ENCODE measurements at places on chromosomes 6 and 20. TPM values are rescaled to one million over a fixed set of nuclear protein-coding genes. Genes with fewer than 3 reads are reported as not detected.
A peak's percentile ranks its signal among the peaks of the same experiment; 100 is the strongest.

DNA sequence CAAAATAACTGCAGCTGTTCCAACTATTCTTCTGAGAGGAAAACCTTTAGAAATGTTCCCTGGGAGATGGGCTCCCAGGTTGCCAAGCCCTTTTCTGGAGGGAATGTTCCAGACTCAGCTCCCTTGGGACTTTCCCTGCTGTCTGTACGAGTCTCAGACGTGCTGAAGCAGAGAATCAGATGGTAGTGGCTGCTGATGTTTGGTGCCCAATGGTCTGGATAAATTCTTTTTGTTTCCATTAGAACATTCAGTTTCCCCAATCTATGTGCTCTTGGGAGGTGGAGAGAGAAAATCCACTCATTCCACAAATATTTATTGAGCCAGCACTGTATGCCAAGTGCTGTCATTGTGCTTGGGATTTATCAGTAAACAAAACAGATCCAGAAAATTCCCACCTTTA is 40.0 kb downstream of the SNHG17 start:
- peaks cover 2% of the 10 kb centered on the region for H3K27me3 ChIP-seq
- H3K27ac ChIP-seq = no peak overlapping the region
- no peaks in the 10 kb centered on the region for H3K4me1 ChIP-seq

GSTA1 gene
- total RNA-seq = not detected

MYH7B gene
- 1.0 TPM for total RNA-seq

- H3K4me3 ChIP-seq = no peak overlapping the region
- H3K27ac ChIP-seq = peak overlapping the region; percentile 58
- DNase-seq = no peak
- H3K27me3 ChIP-seq = no peaks in the 10 kb centered on the region
Observed at GRCh38 chr6:132132924-132133639, 181.9 kb upstream of the CCN2 start.

- no peak overlapping the region for H3K27ac ChIP-seq
- no peaks in the 10 kb centered on the region for H3K4me1 ChIP-seq
- H3K36me3 ChIP-seq = no peaks in the 10 kb centered on the region
- H3K27me3 ChIP-seq = no peaks in the 10 kb centered on the region
- DNase-seq = no peak
Observed at GRCh38 chr6:120954111-120954510, 380.2 kb downstream of the TBC1D32 start.

DNA sequence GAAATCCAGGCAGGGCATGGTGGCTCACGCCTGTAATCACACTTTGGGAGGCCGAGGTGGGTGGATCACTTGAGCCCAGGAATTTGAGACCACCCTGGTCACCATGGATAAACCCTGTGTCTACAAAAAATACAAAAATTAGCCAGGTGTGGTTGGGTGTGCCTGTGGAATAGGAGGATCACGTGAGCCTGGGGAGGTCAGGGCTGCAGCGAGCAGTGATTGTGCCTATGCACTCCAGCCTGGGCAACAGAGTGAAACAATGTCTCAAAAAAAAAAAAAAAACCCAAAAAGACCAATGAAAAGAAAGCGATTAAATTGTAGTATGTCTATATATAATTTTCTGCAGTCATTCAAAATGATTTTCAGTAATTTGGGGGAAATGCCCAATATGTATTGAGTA is 70.3 kb downstream of the ITCH start:
- H3K36me3 ChIP-seq = peaks cover 43% of the 10 kb centered on the region
- H3K27ac ChIP-seq = no peak overlapping the region
- no peaks in the 10 kb centered on the region for H3K27me3 ChIP-seq
- no peaks in the 10 kb centered on the region for H3K4me1 ChIP-seq
- no peak overlapping the region for H3K4me3 ChIP-seq

CD83 gene
- total RNA-seq = 54.8 TPM

DNA sequence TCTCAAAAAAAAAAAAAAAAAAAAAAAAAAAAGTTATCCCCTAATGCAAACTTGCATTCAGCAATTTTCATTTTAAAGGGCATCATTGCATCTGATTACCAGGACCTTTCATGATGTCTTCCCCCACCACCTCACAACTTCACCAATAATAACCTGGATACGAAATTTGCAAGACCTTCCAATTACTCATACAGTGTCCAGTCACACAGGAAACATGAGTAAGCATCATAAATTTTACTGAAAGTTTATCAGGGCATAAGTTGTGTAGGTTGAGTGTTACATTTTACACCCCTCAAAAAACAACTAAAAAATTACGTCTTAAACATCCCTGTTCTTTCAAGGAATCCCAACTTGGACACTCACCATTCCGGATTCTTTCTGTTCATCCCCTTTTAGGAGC is 79.1 kb upstream of the ANKEF1 start:
- H3K27ac ChIP-seq = no peak overlapping the region
- no peaks in the 10 kb centered on the region for H3K4me1 ChIP-seq
- no peak for DNase-seq
- no peaks in the 10 kb centered on the region for H3K36me3 ChIP-seq
- no peaks in the 10 kb centered on the region for H3K27me3 ChIP-seq

GRCh38 chr6:144334150-144334708 is 49.1 kb downstream of the UTRN start:
- peak; percentile 67 for DNase-seq
- peak overlapping the region; percentile 15 for H3K4me3 ChIP-seq

C6orf132 gene
- total RNA-seq = 0.14 TPM

- H3K4me3 ChIP-seq = no peak overlapping the region
- no peak for DNase-seq
- H3K27ac ChIP-seq = peak overlapping the region; percentile 10
- H3K4me1 ChIP-seq = peaks cover 54% of the 10 kb centered on the region
Observed at GRCh38 chr6:144338951-144339700, 54.0 kb downstream of the UTRN start.

PXT1 gene
- total RNA-seq = 0.28 TPM

GRCh38 chr6:125154761-125155135 is 1.2 kb downstream of the TPD52L1 start:
- H3K4me1 ChIP-seq = peaks cover 15% of the 10 kb centered on the region
- H3K36me3 ChIP-seq = no peaks in the 10 kb centered on the region
- peak overlapping the region; percentile 37 for H3K4me3 ChIP-seq
- H3K27me3 ChIP-seq = peaks cover 14% of the 10 kb centered on the region
- no peak overlapping the region for H3K27ac ChIP-seq

DNA sequence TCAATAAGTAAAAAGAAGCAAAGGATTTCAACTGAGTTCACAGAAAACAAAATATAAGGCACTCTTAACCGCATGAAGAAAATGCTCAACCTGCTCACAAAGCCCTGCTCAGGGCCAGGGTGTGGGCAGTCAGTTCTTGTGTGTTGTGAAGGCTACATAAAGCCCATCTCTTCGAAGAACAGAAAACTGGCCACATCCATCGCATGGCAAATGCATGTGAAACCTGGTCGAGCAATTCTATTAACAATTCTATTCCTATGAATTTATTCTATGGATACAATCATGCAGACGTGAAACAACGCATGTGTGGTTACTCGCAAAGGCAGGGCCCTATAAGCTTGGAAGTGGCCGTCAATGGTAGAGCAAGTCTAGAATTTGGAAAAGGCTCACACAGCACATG is 110.5 kb downstream of the PSMB1 start:
- H3K27ac ChIP-seq = peak overlapping the region; percentile 92
- no peak for DNase-seq
- peaks cover 79% of the 10 kb centered on the region for H3K4me1 ChIP-seq
- no peaks in the 10 kb centered on the region for H3K36me3 ChIP-seq

C4A gene
- total RNA-seq = 5.4 TPM

DNA sequence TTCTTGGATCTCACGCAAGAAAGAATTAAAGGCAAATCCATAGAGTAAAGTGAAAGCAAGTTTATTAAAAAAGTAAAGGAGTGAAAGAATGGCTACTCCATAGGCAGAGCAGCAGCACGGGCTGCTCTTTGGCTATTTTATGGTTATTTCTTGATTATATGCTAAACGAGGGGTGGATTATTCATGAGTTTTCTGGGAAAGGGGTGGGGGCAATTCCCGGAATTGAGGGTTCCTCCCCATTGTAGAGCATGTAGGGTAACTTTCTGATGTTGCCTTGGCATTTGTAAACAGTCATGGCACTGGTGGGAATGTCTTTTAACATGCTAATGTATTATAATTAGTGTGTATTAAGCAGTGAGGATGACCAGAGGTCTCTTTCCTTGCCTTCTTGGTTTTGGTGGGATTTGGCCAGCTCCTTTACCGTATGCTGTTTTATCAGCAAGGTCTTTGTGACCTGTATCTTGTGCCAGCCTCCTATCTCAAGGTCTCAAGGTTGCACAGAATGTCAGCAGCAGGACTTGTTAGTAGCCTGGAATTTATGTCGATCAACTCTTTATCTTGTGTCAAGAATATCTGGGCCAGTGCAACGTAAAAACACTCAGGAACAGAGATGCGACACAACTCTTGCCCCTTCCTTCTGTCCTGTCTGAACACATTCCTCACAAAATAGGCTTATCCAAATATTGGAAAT is 931.4 kb downstream of the QKI start:
- no peak overlapping the region for H3K27ac ChIP-seq
- no peaks in the 10 kb centered on the region for H3K27me3 ChIP-seq
- no peaks in the 10 kb centered on the region for H3K36me3 ChIP-seq

CALHM4 gene
- not detected for total RNA-seq

DNA sequence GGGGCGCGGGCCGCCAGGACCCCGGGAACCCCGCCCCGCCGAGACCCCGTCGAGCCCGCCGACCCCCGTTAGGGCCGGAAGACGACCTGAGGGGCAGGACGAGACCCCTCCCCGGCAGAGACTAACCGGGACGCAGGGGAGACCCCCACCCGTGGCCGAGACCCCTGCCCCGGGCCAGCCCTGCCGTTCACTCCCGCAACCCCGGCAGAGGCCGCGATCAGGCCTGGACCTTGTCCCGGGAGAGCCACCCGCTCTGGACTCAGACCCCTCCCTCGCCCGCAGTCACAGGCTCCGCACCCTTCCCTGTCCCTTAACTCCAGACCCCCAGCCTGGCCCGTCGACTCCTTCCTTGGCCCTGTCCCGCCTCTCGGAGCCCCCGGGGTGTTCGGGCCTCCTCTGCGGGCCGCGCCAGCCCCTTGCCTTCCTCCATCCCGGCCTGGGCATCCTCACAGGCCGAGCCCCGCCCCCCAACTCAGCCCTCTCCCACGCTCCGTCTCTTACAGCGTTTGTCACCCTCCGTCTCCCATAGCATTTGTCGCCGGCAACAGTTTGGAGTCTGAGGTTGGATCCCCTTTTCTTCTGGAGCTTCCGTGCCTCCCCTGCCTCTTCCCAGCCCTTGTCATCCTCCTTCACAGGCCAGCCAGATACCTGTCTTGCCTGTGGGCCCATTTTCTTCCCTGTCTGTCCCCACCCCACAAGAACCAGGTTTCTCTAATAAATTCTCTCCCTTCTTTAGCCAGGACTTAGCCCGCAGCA is 569 bp downstream of the TCEA2 start:
- peak overlapping the region; percentile 47 for H3K4me3 ChIP-seq
- no peak overlapping the region for H3K27ac ChIP-seq
- H3K27me3 ChIP-seq = no peaks in the 10 kb centered on the region
- H3K4me1 ChIP-seq = peaks cover 62% of the 10 kb centered on the region
- peak; percentile 25 for DNase-seq

DNA sequence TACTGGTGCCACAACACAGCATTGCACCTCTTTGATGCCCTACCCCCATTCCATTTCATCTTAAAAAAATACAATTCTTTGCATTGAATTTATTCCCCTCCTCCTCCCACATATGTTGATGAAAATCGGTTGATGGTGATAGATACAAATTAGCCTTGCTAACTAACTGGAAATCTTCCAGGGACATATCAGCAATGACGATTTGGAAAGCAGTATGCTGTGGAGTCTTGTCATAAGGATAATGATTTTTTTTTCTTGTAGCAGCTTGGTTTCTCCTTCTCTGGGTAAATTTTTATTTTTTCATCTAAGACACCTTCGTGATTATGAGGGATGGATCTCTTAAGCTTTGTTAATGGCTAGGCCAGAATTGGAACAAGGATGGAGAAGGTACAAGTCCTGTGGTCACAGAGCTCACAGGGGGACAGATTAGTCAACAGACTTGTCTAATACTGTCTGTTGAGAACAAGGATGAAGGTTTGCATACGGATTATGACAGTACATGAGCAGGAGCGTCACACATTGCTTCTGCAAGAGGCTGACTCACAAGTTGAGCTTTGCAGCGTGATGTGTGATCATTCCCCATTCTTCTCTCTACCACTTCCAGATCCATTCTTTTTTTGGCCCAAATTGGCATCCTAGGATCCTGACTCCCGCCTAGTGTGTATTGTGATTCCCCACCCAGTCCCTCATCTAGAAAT is 233.1 kb upstream of the FERMT1 start:
- no peaks in the 10 kb centered on the region for H3K27me3 ChIP-seq
- H3K4me3 ChIP-seq = no peak overlapping the region
- H3K36me3 ChIP-seq = no peaks in the 10 kb centered on the region
- H3K27ac ChIP-seq = no peak overlapping the region

DNA sequence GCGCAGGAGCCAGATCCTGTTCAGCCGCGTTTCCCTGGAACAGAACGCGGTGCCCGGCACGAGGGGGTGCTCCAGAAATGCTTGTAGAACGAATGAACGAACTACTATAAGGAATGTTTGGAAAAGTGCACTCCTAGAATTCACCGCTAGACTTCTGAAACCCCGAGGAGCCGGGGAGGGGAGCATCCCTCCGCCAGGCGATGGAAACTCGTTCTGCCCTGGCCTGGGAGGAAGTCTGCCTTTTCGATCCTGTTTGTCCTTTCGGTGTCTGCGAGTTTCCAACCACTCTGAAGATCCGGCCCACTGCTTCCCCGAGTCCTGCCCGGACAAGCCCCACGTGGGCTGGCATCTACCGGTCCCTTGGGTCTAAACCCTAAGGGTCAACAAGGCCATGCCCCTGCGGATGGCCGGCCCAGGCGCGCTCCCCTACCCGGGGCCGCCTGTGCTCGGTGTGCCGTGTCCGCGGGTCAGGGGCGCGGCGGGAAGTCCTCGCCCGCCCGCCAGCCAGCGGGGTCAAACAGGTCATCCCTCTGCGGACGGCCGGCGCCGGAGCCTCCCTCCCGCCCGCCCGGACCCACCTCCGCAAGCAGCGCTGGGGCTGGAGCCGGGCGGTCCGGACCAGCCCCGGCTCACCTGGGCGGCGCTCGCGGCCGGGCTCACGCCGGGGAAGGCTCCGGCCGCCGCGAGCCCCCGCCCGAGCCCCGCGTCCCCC is 526 bp downstream of the SULF2 start:
- no peaks in the 10 kb centered on the region for H3K36me3 ChIP-seq
- H3K4me3 ChIP-seq = peak overlapping the region; percentile 17
- no peaks in the 10 kb centered on the region for H3K27me3 ChIP-seq
- H3K27ac ChIP-seq = no peak overlapping the region
- DNase-seq = no peak
- peaks cover 9% of the 10 kb centered on the region for H3K4me1 ChIP-seq

VSTM2L gene
- total RNA-seq = 0.18 TPM

GRCh38 chr6:53495506-53496499 is 49.1 kb downstream of the GCLC start:
- no peaks in the 10 kb centered on the region for H3K27me3 ChIP-seq
- DNase-seq = no peak
- H3K4me1 ChIP-seq = peaks cover 3% of the 10 kb centered on the region
- peaks cover 19% of the 10 kb centered on the region for H3K36me3 ChIP-seq
- no peak overlapping the region for H3K4me3 ChIP-seq

- H3K4me3 ChIP-seq = no peak overlapping the region
- no peaks in the 10 kb centered on the region for H3K27me3 ChIP-seq
- no peak for DNase-seq
- no peaks in the 10 kb centered on the region for H3K4me1 ChIP-seq
- peaks cover 73% of the 10 kb centered on the region for H3K36me3 ChIP-seq
Observed at GRCh38 chr6:25107218-25107617, 171.5 kb upstream of the RIPOR2 start.

- H3K27me3 ChIP-seq = no peaks in the 10 kb centered on the region
- no peak for DNase-seq
- no peaks in the 10 kb centered on the region for H3K36me3 ChIP-seq
- no peak overlapping the region for H3K4me3 ChIP-seq
- H3K27ac ChIP-seq = no peak overlapping the region
Observed at GRCh38 chr20:14232650-14233049, 104.8 kb downstream of the FLRT3 start.
